ENCODE measurements at places on chromosomes 4 and X.

DNA sequence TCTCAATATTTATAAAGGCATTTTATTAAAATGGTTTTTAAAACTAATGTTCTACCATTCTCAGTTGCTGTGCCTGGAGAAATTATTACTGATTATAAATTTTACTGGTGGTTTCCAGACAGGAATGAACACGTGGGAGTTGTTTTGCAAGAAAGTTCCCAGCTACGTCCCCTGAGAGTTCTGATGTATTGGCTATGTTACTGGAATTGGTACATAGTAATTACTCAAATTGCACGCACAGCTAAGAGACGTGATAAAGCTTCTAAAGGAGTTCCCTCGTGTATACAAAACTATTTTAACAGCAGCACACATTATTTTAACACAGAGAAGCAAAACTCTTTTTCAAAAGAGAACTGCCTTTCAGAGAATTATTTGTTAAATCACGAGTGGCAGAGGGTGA, 292.2 kb downstream of the NLGN4X start:
- no peak for DNase-seq

- no peak for DNase-seq
Observed at GRCh38 chr4:163815776-163816175, 321.3 kb downstream of the TMA16 start.

DNA sequence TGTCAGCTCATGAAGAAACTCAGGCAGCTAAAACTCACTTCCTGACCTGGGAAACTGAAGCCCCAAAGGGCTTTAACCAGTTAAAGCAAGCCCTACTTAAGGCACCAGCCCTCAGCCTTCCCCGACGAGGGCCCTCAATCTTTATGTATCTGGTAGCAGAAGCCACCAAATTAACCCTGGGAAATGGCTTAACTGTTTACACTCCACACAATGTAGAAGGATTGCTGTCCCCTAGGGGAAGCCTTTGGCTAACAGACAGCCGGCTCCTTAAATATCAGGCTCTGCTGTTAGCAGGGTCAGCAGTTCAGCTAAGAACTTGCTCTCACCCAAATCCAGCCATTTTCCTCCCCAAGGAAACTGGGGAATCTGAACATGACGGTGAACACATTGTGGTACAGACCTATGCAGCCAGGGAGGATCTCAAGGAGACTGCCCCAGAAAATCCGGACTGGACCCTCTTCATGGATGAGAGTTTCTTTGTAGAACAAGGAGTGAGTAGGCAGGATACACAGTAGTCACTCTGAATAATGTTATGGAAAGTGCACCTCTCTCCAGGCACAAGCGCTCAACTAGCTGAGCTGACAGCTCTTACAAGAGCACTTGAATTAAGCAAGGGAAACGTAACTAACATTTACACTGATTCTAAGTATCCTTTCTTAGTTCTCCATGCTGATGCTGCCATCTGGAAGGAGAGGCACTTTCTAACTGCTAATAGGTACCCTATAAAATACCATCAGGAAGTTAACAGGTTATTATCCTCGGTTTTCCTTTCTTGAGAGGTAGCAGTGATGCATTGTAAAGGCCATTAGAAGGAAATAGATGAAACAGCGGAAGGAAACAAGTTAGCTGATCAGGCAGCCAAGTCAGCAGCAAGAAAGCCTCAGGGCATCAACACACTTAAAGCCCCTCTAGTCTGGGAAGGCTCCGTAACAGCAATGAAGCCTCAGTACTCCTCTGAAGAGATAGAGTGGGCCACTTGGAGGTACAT, 9.6 kb upstream of the NAF1 start:
- DNase-seq, result no peak

GRCh38 chrX:16771483-16772398, 14.5 kb upstream of the TXLNG start:
- DNase-seq, result no peak

GRCh38 chr4:172998527-172999469, 169.8 kb upstream of the GALNT7 start:
- no peak for DNase-seq

GRCh38 chr4:38004062-38004461, 43.9 kb downstream of the PTTG2 start:
- DNase-seq, result no peak

- no peak for DNase-seq
Observed at GRCh38 chrX:44071070-44071645, 98.0 kb upstream of the NDP start.

- DNase-seq, result peak; percentile 28
Observed at GRCh38 chr4:99816545-99817308, at the start of gene DAPP1. TSS of gene DAPP1 (plus strand) at chr4:99816827. CDS start at chr4:99816914, 87 bp downstream.

DNA sequence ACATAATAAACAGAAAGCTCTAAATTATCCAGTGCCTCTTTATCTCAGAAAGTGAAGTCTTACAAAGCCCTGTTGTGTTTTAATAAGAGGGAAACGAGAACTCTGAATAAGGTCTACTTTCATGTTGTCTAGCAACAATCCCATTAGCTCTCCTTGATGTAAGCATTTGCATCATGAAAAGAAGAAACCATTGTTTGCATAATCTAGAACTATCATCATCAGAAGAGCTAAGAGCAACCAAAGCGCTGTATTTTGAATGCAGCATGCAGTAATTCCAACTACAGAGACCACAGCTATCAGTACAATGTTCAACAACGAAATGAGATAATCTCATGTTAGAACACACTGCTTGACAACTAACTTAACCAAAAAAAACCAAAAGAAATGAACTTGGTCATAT, 257.1 kb downstream of the CAMK2D start:
- no peak for DNase-seq

- no peak for DNase-seq
Observed at GRCh38 chrX:41512394-41512793, 65.3 kb downstream of the NYX start.

DNA sequence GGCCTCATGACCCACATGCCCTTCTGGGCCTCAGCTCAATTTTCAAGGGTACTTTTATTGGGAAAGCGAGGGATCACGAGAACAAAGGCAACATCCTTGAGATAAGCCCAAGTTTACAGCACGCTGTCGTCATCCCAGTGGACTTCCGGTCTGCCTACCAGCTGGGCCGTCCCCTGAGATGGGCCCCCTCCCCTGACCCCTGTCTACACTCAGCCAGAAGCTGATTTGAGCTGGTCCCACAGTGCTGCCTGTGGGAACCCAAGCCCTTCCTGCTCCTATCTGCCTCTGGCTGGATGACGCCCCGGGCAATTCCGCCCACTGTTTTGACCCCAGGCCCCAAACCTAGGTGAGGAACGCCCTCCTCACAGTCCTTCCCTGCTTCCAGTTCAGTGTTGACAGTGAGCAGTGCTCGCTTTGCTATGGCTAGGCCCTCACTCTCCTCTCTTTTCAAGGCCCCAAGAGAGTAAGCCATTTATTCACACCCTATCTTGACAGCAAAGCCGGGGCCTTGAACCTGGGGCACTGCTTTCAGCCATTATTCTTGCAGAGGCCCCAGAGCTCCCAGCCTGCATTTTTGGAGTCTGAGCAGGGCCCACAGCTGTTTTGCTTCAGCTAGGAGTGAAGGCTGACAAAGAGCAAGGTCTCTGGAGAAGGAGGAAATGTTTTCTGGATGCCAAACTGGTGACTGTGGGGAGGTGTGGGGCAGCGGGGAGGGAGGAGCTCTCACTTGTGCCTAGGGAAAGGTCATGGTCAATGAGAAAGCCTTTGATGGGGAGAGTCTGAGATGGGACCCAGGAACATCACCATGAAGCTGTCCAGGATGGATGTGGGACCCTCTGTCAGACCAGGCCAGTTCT, 164.6 kb upstream of the BCOR start:
- DNase-seq, result no peak

All from bone marrow (tissue), 2 donors.